ENCODE measurements at places on chromosomes 7 and 10.
A peak's percentile ranks its signal among the peaks of the same experiment; 100 is the strongest.

DNA sequence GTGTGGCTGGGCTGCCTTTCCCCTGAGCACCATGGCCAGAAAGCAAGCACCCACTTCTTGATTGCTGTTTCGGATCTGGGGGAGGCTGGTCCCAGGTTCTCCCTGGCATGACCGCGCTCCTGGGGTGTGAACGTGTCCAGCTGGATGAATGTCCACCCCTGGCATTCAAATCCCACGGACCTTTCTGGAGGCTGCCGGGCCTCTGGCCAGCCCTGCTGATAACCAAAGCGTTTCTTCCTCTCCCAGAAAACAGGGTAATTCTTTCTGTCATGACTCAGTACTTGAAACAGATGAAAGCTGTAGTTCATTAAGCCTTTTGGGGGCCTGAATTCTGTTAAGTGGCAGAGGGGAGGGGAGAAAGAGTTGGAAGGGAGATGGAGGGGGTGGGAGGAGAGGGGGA, 73.1 kb upstream of the SAMD8 start:
- DNase-seq, result no peak

DNA sequence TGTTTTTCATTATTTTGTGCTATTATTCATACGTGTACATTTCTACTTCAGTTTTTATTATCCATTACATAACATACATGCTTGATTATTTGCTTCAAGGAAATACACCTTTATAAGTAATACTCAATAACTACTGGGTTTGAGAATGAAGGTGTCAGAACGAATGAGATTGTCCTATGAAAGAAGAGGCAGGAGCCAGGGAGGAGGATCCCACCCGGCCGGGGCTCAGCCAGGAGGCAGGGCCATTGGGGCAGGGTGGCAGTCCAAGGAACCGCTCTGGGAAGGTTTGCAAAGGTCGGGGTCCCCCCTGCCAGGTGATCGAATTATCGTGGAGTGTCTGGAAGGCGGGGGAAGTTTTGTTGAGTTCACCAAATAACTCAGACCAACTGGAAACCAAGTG, 9.1 kb downstream of the TRIM56 start:
- DNase-seq, result no peak

DNA sequence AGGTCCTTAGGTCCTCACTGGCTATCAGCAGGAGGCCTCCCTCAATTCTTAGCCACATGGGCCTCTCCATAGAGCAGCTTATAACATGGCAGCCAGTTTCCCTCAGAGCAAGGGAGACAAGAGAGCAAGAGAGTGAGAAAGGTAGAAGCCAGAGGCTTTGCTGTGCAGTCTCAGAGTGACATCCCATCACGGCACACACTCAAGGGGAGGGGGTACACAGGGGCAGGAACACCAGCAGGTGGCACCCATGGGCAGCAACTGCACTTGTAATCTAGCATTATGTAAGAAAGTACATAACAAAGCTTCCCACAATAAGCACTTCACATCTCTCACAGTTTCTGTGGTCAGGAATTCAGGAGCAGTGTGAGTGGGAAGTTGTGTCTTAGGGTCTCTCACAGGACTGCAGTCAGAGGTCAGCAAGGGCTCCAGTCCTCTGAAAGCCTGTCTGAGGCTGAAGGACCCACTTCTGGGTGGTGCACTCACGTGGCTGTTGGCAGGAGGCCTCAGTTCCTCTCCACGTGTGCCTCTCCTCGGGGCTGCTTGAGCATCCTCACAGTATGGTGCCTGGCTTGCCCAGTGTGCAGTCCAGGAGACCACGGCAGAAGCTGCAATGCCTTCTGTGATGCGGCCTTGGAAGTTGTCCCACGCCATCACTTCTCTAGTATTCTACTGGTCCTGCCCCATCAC, 159.4 kb downstream of the OAT start:
- DNase-seq, result no peak

DNA sequence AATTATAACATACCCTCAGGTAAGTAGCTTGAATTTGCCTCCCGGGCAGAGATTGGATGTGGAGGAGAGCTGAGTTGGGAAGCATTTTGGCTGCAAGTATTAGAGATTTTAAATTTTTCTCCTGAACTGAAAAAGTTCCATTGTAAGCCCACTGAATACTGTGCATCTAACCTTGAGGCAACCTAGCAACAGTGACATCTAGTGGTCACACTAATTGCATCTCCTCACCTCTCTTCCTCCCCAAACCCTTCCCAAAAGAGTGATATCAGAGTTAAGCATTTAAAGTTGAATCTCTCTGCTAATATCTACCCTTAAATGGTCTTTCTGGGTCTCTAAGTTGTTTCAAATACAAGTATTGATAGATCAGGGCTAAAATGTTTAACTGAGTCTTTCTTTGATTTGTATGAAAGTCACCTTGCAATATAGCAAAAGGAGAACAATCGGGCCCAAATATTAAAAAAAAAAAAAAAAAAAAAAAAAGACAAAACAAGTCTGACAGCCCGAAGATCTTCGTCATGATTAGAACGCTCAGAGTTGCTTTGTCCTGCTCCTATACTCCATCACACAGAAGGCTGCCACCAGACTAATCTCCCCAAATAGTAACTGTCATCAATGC, 40.4 kb upstream of the DLX5 start:
- peak; percentile 14 for DNase-seq

- DNase-seq, result peak; percentile 85
Measured at GRCh38 chr10:117175901-117176534, 21.3 kb upstream of the KCNK18 start.

- DNase-seq, result no peak
Measured at GRCh38 chr10:7855205-7855604, 36.9 kb downstream of the TAF3 start.

DNA sequence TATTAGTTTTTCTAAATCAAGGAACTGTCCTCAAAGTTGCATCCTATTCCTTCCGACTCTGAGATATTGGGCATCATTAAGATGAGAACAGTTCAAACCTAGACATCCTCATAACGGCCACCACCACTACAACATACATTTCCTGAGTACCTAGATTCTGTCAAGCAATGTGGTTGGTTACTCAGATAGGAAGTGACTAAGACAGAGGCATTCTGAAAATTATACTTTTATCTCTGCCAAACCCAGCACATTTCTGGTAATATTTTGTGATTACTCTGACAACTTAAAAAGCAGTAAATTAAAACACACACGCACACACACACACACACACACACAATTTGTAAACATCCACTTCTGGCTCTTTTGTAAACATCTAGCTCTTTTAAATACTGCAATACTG, 291.2 kb upstream of the MEOX2 start:
- no peak for DNase-seq

DNA sequence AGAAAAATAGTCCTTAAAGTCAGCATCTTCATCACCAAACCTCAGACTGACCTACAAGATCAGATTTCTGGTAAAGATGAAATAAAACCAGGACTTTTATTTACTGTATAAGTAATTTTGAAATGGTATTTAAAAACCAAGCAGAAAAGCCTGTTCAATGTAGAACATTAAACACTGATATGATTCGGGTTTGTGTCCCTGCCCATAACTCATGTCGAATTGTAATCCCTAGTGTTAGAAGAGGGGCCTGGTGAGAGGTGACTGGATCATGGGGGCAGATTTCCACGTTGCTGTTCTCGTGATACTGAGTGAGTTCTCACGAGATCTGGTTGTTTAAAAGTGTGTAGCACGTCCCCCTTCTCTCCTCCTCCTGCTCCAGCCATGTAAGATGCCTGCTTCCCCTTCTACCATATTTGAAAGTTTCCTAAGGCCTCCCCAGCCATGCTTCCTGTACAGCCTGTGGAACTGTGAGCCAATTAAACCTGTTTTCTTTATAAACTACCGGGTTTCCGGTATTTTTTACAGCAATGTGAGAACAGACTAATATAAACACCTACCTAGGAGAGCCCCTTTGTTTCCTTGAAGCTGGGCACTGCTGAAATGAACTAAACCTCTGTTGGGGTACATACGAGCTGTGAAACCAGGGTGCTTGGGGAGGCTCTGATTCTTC, 120.1 kb downstream of the KMT2E start:
- DNase-seq, result no peak

- DNase-seq, result no peak
Measured at GRCh38 chr7:121351682-121352081, 22.9 kb downstream of the WNT16 start.

DNA sequence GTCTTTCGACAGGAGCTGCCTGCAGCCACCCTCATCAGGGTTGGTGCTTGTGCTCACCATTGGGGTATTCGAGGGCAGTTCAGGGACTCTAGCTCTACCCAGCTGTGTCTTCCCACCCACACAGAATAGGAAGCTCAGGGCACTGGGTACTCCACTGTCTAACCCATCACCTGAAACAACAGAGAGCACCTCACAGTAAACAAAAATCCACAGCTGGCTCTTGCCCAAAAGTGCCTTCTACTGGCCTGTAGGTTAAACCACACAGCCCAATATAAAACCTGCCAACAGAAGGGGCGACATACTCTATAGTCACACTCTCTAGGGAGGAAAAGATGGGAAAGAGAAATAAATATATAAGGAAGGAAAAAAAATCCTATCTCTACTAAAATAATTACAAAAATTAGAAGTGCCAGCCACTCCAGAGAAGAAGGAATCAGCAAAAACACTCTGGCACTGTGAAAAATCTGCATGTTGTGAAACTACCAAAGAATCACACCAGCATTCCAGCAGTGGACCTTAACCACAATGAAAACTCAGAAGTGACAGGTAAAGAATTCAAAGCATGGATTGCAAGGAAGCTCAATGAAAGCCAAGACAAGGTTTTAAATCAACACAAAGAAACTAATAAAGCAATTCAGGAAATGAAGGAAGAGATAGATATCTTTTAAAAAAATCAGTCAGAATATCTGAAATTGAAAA, 110.0 kb downstream of the HGF start:
- no peak for DNase-seq
